Activated CD4-positive, alpha-beta T cell treated with anti-CD3 and anti-CD28 coated beads, Interleukin-2, amount 10 ng/mL, durations not matched to agents 7 days and 5 days (primary cell): ENCODE measurements at places on chromosomes 16 and 17. TPM values are rescaled to one million over a fixed set of nuclear protein-coding genes. Genes with fewer than 3 reads are reported as not detected.

DNA sequence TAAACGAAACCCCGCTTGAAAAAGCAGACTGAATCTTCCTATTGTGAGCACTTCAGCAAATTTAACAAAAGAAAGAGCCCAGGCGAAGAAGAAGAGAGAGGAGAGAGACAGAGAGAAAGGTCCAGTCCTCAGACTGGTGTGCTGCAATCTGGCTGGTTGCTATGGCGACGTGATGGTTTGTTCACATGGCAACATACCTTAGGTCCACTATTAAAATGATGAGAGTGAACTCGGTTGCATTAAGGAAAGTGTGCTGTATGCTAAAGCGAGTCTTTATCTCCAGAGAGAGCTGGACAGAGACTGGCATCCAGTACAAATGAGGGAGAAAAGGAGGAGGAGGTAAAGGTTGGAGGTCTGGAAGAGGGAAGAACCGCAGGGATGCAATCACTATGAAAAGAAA lies 271.8 kb upstream of the ZFHX3 start:
- DNase-seq: no peak

DNA sequence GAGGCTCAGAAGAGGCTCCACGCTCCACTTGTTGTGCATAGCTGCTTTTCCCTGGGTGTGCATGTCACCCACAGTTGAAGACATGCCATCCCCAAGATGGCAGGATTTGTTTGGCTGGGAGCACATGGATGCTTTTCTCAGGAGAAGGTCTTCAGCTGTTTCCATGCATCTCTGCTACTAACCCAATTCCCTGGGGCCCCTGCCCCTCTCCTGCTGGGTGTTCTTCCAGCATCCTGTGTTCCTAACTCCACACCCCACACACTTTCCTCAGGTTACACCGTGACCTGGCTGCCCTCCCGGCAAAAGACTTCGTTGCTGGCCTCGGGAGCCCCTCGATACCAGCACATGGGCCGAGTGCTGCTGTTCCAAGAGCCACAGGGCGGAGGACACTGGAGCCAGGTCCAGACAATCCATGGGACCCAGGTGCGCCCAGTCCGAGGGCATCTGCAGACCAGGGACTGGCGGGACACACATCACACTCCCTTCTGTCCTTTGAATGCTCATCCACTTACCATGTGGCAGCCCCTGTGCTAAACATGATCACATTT lies 21.5 kb downstream of the ITGAL start:
- DNase-seq: no peak

The TLCD1 gene
- 2.1 TPM for total RNA-seq

GRCh38 chr17:61053469-61053868 lies 346.2 kb upstream of the TBX2 start:
- DNase-seq: no peak

DNA sequence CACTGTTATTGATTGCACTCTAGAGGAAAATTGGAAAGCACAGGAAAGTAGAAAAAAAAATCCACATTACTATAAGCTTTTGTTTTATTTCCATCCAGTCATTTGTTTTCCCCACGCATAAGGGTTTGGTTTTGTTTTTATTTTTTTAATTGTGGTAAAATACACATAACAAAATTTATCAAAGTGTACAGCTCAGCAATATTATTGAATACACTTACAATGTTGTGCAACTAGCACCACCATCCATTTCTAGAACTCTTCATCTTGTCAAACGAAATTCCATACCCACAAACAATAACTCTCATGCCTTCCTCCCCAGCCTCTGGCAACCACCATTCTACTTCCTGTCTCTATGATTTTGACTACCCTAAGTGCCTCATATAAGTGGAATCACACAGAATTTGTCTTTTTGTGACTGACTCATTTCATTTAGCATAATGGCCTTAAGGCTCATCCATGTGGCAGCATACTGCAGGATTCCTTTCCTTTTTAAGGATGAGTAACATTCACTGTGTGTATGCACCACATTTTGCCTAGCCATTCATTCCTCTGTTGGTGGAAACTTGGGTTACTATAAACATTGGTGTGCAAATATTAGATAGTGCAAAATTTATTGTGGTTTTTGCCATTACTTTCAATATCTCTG lies 11.1 kb downstream of the SPPL2C start:
- no peak for DNase-seq
